Psoas muscle (tissue), 8 donors: ENCODE measurements at places on chromosomes 11 and 22. TPM values are rescaled to one million over a fixed set of nuclear protein-coding genes. Genes with fewer than 3 reads are reported as not detected.

GRCh38 chr22:17838180-17838865, 64.1 kb upstream of the BID start:
- no peak overlapping the region for H3K27ac ChIP-seq
- H3K27me3 ChIP-seq = no peaks in the 10 kb centered on the region
- no peaks in the 10 kb centered on the region for H3K36me3 ChIP-seq
- no peak for DNase-seq
- no peak overlapping the region for H3K4me3 ChIP-seq

- no peak for DNase-seq
- H3K27me3 ChIP-seq = no peaks in the 10 kb centered on the region
- H3K4me3 ChIP-seq = no peak overlapping the region
- H3K36me3 ChIP-seq = peaks cover 96% of the 10 kb centered on the region
These were observed 11.9 kb downstream of the TTLL12 start for GRCh38 chr22:43174941-43175531.

GRCh38 chr22:24367841-24368240, 59.6 kb upstream of the ADORA2A start:
- no peaks in the 10 kb centered on the region for H3K27me3 ChIP-seq
- DNase-seq = no peak
- no peaks in the 10 kb centered on the region for H3K4me1 ChIP-seq
- no peak overlapping the region for H3K27ac ChIP-seq
- H3K4me3 ChIP-seq = no peak overlapping the region

DNA sequence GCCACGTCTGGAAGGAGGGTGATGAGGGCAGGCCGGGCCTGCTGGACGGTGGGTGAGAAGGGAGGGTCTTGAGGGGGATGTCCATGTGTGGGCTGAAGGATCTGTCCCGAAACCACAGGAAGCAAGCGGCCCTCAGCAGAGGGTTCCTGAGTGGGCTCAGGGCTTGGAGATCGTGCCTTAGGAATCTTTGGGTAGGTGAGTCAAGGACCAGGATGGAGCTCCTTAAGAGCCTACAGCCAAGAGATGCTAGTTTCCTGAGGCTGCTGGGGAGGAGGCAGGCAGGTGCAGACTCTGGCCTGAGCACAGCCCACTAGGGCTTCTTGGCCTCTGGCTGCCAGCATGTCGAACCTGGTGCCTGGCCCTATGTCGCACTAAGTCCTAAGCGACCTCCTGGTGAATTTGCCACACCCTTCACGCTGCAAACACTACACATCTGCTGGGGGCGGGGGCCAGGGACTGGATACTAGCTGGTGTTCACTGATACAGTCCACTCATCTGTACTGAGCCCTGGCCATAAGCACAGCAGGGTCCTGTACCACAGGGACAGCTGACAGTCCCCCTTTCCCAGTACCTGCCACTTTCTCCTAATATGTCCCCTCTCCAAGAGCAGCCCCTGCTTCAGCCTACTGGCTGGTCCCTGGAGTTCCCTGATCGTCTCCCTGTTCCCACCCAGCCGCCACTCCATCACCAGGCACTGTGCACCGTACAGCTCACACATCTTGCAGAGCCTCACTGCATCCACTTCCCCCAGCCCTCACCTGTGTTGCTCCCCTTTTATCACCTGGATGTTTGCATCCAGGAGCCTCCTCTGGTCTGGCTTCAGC, 19.5 kb downstream of the GNAZ start:
- no peaks in the 10 kb centered on the region for H3K36me3 ChIP-seq
- H3K27me3 ChIP-seq = no peaks in the 10 kb centered on the region
- H3K4me3 ChIP-seq = no peak overlapping the region

DNA sequence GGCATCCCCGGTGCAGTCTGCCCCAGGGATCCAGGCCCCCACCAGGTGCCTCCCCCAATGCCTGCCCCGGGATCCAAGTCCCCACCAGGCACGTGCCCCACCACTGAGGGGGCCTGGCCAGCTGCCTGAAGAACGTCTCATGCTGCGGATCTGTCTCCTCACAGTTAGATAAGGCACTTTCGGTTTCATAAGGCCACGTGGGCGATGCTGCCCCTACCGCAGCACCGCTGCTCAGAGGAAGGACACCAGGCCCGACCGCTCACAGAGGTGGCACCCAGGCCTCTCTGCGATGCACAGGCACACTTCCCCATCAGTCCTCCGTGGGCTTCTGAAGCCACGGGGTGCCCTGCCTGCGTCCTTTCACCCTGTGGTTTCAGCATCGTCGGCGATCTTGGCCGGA, 68.1 kb upstream of the BID start:
- H3K36me3 ChIP-seq = peaks cover 37% of the 10 kb centered on the region
- DNase-seq = no peak
- no peak overlapping the region for H3K4me3 ChIP-seq
- H3K27me3 ChIP-seq = no peaks in the 10 kb centered on the region
- no peak overlapping the region for H3K27ac ChIP-seq

GRCh38 chr22:23053051-23053707, 17.1 kb upstream of the GNAZ start:
- no peak for DNase-seq
- no peaks in the 10 kb centered on the region for H3K27me3 ChIP-seq
- H3K4me1 ChIP-seq = no peaks in the 10 kb centered on the region
- H3K4me3 ChIP-seq = no peak overlapping the region

FERMT3 gene
- 4.3 TPM for polyA plus RNA-seq
